Hematopoietic multipotent progenitor cell treated with erythropoietin and hydrocortisone succinate and interleukin-3 and kit ligand, for 4 days (in vitro differentiated cells): ENCODE measurements at places on chromosomes 2 and 18.

DNA sequence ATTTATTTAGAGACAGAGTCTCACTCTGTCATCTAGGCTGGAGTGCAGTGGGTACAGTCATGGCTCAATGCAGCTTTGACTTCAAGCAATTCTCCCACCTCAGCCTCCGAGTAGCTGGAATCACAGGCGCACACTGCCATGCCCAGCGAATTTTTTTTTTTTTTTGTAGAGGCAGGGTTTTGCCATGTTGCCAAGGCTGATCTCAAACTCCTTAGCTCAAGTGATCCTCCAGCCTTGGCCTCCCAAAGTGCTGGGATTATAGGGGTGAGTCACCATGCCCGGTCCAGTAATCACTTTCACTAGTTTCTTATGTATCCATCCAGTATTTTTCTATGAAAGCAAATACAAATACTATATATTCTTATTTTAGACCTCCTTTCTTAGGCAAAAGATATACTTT lies 24.0 kb downstream of the PRKAG3 start:
- DNase-seq, result no peak

DNA sequence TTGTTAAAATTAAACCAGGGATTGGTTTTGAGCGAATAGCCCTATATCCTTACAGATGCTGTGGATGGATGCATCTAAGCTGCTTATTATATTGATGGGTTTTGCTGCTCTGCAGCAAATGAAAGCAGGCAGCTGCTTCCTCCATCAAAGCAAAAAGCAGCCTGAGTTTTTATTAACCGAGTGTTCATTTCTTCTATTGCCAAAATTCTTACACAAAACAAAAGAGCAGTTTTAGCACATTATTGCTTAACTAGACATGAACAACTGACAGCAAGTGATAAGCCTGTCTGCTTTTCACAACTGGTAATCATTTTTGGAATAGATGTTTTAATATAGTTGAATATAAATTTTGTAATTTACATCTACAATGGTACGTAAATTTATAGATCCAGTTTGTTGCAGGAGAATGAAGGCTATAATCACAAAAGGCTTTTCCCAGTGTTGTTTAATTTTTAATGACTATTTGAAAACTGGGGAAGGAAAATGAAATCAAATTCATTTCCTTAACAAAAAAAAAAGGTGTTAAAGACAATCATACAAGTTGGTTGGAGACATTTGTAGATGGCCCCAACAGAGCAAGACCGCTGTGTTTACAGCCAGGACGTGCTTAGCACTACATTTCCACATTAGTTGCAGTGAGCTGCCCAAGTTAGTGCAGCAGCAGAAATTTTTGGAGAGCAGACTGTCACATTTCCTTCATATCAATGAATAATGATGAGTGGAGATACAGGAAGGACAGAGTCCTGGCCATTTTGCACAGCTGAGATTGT lies 253.6 kb upstream of the SIX3 start:
- DNase-seq, result no peak

GRCh38 chr18:59742325-59743111 lies 45.3 kb upstream of the CCBE1 start:
- DNase-seq, result no peak

DNA sequence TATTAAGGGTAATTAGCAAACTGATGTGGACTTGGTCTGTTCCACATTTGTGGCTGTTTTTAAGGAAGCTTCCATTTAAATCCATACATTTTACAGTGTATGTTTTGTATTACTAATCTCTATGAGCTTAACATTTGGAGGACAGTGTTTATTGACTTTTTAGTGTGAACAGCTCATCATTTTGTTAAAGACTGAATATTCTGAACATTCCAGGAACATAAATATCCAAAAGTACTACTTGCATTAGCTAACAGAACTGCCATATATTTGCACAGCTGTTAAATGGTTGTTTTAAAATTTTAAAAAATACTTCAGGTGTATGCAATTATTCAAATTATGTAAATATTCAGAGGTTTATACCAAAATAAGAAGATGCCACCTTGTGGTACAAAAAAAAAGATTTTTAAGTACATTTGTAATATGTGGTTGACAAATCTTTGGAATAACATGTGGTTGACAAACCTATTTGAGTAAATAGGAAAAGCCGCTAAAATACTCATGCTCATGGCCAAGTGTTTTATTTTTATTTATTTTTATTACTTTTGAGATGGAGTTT lies 439.7 kb upstream of the FANCL start:
- DNase-seq, result peak; percentile 50

GRCh38 chr2:16478434-16479210 lies 187.0 kb downstream of the CYRIA start:
- DNase-seq, result peak; percentile 83
